ENCODE measurements at places on chromosomes 1 and 21.

DNA sequence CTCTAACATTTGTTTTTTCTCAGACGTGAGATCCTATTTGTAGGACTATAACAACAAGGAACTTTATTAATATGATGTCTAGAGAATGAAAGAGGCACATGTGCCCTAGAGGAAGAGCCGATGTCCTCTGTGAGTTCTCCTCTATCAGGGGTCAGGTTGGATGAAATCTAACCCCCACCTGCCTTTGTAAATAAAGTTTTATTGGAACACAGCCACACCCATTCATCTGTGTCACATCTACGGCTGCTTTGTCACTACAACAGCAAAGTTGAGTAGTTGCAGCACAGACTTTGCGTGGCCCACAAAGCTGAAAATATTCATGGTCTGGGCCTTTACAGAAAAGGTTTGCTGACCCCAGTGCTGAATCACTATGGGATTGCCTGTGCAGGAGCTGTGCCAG, 571 bp upstream of the CAPN9 start:
- no peak for DNase-seq

GRCh38 chr1:175522880-175523279, 220.5 kb downstream of the TNR start:
- DNase-seq, result no peak

- DNase-seq, result no peak
These were observed 35.1 kb downstream of the IL6R start for GRCh38 chr1:154440036-154440804.

DNA sequence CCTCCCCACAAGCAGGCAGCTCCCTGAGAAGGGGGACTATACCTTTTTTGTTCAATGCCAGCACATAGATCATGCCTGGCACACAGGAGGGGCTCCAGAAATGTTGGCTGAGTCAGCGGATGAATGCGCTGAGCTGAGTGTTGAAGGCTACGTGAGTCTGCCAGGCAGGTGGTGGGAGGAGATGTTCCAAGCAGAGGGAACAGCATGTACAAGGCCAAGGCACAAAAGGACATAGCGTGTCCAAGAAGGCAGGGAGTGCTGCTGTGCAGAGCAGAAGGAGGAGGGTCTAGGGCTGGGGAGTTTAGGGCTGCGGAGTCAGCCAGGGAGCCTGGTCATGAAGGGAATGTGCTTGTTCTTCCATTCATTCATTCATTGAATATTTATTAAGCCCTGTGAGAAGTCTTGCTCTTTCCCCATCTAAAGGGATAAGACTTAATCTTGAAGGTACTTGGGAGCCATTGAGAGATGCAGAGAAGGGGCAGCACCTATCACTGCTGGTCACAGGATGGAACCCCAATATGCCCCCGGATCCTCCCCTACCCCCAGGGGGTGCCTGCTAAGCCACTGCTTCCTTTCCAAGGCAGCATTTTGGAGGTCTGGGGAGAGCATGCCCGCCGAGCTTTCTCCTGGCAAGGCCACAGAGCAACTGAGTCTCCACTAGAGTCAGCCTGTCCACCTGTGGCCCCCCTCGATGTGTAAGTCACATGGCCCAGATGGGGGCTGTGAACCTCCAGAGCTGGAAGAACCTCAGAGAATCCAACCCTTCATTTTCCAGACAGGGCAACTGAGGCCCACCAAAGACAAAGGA, 31.2 kb upstream of the LAPTM5 start:
- no peak for DNase-seq

- no peak for DNase-seq
These were observed 295.4 kb upstream of the DAB1 start for GRCh38 chr1:57719274-57719673.

- DNase-seq, result no peak
These were observed 155.9 kb upstream of the RUNX1 start for GRCh38 chr21:35204850-35205541.
